ENCODE measurements at places on chromosomes 16 and 17.

DNA sequence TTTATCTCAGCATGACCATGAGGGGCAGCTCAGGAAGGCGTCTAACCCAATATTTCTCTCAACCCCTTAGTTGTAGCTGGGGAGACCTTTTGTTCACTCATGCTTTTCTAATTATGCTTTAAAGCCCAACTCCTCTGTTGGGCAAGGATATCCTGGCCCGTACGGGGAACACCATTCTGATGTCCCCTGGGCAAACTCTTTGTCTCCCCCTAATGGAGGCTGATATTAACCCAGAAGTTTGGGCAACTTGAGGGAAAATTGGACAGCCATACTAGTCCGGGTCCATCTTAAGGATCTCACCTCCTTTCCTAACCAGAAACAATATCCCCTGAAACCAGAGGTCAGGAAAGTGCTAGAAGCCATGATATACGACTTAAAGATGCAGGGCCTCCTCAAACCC is 143.7 kb upstream of the COX10 start:
- DNase-seq, result no peak

DNA sequence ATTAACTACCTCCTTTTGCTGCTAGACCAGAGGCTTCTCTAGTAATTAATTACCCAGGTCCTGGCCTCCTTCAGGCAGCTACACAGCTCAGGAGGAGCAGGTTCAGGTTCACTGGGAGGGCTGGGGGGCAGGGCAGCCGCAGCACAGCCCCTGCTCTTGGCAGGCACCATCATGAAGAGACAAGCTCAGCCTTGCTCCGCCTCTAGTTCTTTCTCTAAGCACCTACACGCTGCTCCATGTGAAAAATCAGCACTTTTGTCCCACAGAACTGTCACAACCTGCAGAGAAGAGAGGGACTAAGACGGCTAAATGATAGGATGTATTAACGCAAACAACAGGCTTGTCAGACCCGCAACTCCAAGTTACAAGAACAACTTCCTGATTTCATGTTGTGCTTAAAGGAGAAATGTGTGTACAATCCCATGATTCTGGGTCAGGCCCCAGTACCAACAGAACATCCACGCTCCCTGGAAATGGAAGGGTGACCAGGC is 53.4 kb downstream of the GRB2 start:
- DNase-seq, result no peak

- DNase-seq, result peak; percentile 58
Observed at GRCh38 chr16:9134739-9135138, 43.3 kb downstream of the HAPSTR1 start.

GRCh38 chr17:77419547-77420094 is 278.9 kb downstream of the SEC14L1 start:
- no peak for DNase-seq

Measured in stimulated activated CD4-positive, alpha-beta T cell treated with anti-CD3 and anti-CD28 coated beads, Interleukin-2, amount 100 ng/mL, for 4 hours (primary cell).